ENCODE measurements at places on chromosomes 4 and X.

- DNase-seq: no peak
Measured at GRCh38 chrX:74133156-74133796, 170.7 kb upstream of the ZCCHC13 start.

- no peak for DNase-seq
Measured at GRCh38 chr4:181659202-181659601, 584.0 kb upstream of the TENM3 start.

- no peak for DNase-seq
Measured at GRCh38 chrX:38305971-38306370, 21.3 kb downstream of the RPGR start.

GRCh38 chr4:76706581-76706980 lies 191.4 kb downstream of the SOWAHB start:
- DNase-seq: no peak

GRCh38 chr4:139245590-139245989 lies 34.4 kb downstream of the MGARP start:
- no peak for DNase-seq

DNA sequence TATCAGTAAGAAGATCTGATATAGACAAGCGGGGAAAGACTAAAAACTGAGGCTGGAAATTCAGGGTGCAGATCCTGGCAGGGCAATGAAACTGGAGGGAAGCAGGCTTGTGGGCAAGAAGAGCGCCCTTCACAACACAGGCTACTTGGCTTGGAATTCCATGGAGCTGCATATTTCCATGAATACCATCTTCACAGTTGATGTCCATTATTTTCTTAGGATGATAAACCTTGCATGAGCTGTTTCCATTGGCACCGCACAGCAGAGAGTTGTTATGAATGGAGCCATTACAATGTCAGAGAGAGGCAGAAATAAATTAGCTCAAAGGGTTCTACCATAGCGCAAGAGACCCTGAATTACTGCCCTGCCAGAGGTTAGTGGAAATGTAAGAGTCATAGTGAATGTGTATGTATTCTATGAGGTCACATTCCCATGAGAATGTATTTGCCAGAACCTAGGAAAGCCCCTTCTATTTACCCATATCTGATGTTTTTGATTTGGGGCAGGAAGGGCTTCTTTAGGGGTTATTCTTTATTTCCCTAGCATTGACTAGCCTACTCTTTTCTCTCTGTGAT lies 215.6 kb downstream of the PALLD start:
- DNase-seq: no peak

DNA sequence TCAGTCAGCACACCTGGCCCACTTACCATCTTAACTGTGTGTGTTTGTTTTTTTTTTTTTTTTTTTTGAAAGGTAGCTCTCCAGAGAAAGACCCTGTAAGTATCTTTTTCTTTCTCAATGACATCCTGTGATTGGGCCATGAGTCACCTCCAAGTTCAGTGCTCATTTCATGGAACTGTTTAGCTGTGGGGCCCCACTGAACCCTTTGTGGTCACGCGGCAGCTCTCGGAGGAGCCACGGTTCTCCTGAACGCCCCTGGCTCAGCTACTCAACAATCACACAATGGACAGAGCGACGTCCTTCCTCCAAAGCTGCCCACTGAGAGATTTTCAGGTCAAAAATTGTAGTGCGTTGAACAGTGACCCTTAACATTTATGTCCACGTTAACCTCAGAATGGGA lies 14.2 kb upstream of the IL3RA start:
- no peak for DNase-seq

GRCh38 chr4:89247951-89248350 lies 59.6 kb downstream of the GPRIN3 start:
- DNase-seq: no peak

DNA sequence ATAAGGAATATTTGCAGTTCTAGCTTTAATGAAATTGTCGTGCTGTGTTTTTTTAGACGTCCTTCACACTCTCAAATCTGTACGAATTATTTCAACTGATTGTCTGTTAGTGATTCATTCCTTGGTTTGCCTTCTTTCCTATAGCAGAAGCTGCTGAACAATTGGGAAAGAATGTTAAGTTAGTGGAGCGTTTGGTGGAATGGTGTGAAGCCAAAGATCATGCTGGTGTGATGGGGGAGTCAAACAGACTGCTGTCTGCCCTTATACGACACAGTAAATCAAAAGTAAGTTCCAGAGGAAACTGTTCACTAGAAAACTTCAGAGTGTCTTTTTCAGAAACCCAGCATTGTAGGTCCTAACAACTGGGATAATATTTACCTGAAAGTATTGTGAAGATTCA lies 159.9 kb downstream of the RAP1GDS1 start:
- DNase-seq: no peak

- DNase-seq: no peak
Measured at GRCh38 chrX:65644621-65645289, 22.7 kb upstream of the MSN start.

- DNase-seq: no peak
Measured at GRCh38 chrX:32966821-32967355, 244.5 kb downstream of the DMD start.

- peak; percentile 68 for DNase-seq
Measured at GRCh38 chr4:149980941-149981340, 97.3 kb upstream of the DCLK2 start.

GRCh38 chr4:126544276-126544675 lies 1088.5 kb upstream of the INTU start:
- no peak for DNase-seq

GRCh38 chr4:112312610-112313239 lies 15.6 kb downstream of the ALPK1 start:
- no peak for DNase-seq

DNA sequence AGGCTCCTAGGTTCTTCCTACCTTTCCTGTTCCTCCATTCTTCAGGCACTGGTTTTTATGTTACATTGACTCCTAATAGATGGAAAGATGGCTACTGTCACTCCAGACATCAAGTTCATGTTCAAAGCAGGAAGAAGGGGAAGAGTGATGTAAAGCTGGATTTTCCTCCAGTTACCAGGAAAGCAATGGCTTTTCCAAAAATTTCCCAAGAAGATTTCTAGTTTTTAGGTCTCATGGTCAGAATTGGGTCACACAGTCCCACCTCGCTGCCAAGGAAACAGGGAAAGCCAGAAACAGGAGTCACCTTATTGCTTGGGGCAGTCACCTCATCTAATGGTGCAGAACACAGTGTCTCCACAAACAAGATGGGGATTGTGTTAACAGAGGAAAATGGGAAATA lies 21.5 kb downstream of the RXFP1 start:
- DNase-seq: no peak

- DNase-seq: no peak
Measured at GRCh38 chr4:3717241-3717640, 48.9 kb upstream of the ADRA2C start.

DNA sequence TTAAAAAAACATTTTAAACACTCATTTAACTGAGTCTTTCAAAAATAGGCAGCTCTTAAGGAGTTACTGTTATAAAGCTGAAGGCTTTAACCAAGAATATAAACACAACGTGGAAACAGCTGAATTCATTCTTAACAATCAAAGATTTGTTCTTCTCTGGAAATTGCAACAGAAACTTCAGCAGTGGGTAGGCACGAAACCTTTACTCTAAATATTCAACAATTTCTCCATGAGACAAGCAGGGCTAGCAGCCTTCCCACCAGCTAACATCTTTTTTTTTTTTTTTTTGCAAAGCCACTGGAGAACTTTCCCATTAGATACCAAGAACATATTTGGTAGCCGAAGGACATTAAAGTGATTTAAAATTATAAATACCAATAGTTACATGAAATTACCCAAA lies 78.2 kb upstream of the PRSS48 start:
- DNase-seq: no peak

DNA sequence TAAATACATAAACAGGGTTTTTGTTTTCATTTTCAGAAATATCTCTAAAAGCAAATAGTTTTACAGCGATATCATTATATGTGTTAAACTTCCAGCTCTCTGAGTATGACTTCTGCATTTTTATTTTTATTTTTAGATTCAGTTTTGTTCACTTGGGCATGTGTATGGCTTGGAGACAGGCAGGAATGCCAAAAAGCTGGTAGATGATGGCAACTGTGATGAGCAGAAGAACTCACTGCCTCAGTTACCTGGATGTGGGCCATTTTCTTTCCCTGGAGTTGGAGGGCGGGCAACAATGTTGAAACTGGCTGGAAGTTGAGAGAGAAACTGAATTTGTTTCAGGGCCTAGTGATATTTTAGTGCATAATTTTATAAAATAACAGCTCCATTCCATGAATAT lies 266.4 kb downstream of the ARHGAP24 start:
- no peak for DNase-seq

DNA sequence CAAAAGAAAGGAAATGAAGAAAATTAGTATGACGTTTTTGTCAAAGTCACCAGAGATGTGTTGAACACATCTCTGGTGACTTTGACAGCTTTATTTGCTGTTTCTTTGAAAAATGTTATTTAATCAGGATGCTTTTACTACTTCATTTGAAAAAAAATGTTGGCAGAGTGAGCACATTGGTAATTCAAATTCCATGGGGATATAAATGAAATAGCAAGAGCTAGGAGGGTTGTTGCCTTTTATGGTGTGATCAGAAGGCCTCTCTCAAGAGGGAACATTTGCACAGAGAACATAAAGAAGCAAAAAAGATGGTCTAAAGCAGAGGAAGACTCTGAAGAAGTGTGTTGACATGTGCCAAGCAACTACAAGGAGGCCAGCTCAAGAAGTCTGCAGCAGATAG lies 46.6 kb upstream of the CXCL8 start:
- no peak for DNase-seq

DNA sequence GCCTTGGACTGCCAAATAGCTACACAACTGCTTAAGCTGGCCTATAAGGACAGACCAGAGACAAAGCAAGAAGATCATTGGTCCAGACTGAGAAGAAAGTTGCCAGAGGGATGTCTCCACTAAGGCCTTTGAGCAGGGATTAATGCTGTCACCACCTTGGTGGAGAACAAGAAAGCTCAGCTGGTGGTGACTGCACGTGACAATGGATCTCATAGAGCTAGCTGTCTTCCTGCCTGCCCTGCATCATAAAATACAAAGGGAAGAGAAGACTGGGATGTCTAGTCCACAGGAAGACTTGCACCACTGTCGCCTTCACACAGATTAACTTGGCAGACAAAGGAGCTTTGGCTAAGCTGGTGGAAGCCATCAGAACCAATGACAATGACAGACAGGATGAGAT lies 40.5 kb upstream of the FAM120C start:
- DNase-seq: no peak

GRCh38 chr4:171118091-171118490 lies 695.1 kb upstream of the GALNTL6 start:
- DNase-seq: no peak

GRCh38 chr4:139768366-139768765 lies 102.7 kb downstream of the MGST2 start:
- DNase-seq: no peak

GRCh38 chrX:41085878-41086626 lies 807 bp downstream of the USP9X start:
- DNase-seq: no peak

DNA sequence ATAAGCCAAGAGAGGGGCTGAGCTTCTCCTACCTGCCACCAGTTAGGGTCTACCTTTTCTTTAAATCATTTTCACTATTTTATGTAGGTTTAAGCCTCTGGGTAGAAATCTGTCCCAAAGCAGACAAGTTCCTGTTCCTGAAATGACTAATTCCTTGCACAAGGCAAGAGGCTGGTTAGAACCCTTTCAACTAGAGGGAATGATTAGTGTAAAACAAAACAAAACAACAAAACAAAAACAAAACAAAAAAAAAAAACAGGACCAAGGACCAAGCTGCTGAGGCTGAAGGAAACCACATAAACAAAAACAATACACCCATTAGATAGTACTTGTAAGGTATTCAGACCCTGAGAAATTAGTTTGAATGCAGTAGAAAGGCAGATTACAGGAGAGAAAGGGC lies 62.7 kb downstream of the MAML3 start:
- no peak for DNase-seq

DNA sequence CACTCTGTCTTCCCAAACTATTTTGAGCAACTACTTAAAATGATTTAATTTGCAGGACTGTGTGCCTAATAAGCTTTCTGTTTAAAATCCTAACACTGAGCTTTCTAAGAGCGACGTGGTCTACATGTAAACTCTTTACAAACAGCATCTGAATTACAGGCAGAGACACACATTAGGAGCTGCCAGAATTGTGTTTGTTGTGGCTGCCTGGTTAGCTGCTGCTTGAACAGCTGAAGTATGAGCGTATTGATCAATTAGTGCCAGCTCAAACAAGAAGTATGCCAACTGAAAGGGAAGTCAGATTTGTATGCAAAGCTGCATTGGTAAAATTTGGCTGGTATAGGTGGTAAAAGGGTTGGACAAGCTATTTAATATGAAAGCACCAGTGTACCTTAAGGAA lies 384.4 kb downstream of the PCDH7 start:
- DNase-seq: no peak

GRCh38 chr4:66052426-66052825 lies 382.1 kb upstream of the EPHA5 start:
- no peak for DNase-seq
